Stromal cell of bone marrow (primary cell): ENCODE measurements at places on chromosomes 13 and 19.

- no peak for DNase-seq
These were observed 82.7 kb downstream of the SLC10A2 start for GRCh38 chr13:102983496-102983895.

- no peak for DNase-seq
These were observed 7.0 kb downstream of the GPR18 start for GRCh38 chr13:99250982-99251825.

DNA sequence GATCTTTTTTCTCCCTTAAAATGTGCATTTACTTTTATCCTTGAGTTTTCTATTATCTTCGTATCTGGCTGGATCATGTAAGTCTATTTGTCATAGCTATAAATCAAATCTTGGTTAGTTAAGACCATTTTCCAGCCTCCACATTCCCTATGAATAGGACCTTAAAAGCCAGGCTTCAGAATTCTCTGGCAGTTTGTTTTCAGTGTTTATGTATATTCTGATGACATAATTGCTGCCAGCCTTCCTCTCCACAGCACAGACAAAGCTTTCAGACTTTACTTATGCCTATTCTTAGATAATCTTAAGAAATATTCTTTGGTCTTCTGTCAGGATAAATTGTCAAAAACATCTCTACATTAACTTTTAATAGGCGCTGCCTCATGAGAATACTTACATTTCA, 870.8 kb upstream of the SPRY2 start:
- DNase-seq: no peak

DNA sequence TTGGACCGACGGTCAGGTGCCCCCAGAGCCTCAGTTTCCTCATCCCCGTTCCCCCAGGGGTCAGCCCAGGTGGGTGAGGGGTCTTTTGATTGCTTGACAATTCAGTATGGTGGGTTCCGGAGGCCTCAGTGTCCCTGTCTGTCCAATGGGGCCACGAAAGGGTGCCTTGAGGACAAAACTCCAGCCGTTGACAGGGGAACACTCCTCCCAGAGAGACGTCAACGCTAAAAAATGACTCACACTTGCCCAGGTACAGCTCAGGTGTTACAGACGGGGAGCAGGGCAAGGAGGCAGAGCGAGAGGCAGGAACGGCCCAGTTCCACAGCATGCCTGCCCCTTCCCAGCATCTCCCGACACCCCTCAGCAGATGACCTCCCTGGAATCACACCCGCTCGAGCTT, 1.8 kb downstream of the TNFAIP8L1 start:
- no peak for DNase-seq

GRCh38 chr19:13097033-13097462, 5.6 kb downstream of the LYL1 start:
- DNase-seq: no peak

DNA sequence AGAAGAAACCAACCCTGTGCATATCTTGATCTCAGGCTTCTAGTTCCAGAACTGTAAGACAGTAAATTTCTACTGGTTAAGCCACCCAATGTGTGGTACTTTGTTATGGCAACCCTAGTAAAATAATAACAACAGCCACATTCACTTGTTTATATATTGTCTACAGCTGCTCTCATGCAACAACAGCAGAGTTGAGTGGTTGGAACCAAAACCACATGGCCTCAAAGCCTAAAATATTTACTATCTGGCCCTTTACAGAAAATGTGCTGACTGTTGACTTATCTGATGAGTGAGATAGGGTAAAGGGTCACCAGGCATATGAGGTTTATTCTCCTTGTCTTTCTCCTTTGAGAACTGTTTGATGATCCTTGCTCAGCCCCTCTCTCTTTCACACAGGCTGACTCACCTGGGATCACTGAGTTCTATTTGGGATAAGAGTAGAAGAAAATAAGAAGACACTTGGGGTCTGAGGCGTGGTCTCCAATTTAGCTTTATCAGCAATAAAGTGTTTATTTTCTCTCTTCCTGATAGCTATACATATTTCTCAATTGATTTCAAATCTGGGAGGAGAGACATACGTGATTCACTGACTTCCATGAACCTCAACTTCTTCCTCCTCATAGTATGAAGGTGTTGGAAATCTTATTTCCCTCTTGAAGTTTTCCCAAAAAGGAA, 227.5 kb upstream of the STARD13 start:
- DNase-seq: no peak

DNA sequence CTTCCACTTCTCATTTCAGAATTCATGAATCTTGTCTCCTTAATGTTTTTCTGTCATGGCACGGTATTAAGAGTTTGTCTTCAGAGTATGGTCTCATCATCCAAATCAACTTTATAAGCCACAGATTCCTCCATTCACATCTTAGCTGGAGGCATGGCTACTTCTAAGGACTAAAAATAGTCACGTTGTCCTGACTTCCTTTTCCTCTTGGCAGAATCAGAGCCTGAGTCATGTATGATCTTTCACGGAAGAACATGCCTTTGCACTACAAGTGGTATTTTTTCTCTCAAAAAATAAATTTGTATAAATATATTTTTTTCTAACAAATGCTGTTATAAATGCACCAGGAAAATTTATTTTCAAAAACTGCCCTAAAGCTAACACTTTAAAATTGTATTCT, 71.4 kb downstream of the ALOX5AP start:
- peak; percentile 74 for DNase-seq

GRCh38 chr13:31413516-31413915, 213.7 kb downstream of the B3GLCT start:
- no peak for DNase-seq

GRCh38 chr13:113954046-113954835, 19.6 kb downstream of the C13orf46 start:
- DNase-seq: no peak

- no peak for DNase-seq
These were observed at the start of gene MBOAT7 for GRCh38 chr19:54189145-54189734. TSS of gene MBOAT7 (minus strand) at chr19:54189580. CDS start at chr19:54188508, 1,072 bp downstream.

DNA sequence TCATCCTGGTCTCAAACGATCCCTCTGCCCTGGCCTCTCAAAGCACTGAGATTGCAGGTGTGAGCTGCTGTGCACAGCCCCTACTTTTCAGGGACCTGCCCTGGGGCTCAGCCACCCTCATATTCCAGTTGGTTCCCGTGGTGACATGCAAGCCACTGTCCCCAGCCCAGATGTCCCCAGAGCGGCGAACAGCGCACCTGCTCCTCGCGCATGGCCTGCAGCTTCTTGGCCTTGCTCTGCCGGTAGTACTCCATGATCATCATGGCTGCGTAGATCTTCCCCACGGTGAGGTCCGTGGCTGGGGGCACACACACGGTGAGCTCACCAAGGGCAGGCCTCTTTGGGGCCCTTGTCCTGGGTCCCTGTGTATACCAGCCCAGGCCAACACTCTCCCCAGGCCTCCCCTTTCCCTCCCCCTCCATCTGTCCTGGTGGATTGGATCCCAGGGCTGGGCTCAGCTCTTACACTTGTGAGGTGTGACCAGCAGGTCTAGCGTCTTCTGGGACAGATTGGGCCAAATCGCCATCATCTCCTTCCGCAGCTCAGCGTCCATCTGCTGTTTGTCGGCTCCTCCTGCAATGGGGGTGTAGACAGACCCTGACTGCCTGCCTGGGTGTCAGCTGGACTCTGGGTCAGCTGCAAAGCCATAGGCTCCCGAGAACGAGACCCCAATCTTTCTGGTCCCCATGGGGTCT, 64.0 kb downstream of the IER2 start:
- DNase-seq: no peak

GRCh38 chr19:46840498-46840942, 10.1 kb downstream of the AP2S1 start:
- DNase-seq: no peak

- no peak for DNase-seq
These were observed 236.9 kb downstream of the SLITRK6 start for GRCh38 chr13:85562282-85562681.

DNA sequence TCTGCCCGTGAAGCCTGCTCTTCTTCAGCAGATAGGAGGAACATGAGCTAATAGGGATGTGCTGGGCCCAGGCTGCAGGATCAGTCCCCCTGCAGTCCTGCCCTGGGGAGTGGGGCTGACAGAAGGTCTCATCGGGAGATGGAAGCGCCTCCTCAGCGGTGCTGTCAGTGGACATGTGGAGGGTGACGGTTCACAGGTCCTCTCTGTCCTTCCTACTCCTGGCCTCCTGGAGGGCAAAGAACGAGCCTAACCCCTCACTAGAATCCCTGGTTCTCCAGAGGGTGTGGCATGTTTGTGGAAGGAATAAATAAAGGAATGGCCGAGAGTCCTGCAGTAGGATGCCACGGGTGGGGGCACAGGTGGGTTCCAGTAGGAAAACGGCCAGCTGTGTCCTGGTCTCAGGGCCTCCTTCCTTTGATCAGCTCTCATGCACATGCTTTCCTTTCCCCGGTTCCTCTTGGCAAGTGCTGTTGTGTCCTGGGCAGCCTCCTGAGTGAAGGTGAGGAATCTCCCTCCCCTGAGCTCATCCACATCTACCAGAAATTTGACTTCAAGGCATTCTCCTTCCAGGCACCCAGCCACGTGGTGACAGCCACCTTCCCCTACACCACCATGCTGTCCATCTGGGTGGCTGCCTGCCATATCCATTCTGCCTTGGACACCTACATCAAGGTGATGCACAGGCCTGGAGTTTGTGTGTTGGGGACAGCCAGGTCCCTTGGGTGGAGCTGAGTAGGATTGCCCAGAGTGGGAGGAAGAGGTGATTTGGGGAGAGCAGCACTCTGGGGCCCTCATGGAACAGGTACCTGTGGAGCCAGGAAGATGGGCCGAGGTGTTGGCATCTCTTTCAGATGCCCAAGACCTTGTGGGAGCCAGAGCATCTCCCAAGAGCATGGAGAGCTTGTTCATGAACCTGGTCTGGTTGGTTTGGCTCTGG, 28.6 kb upstream of the ZNF492 start:
- no peak for DNase-seq

DNA sequence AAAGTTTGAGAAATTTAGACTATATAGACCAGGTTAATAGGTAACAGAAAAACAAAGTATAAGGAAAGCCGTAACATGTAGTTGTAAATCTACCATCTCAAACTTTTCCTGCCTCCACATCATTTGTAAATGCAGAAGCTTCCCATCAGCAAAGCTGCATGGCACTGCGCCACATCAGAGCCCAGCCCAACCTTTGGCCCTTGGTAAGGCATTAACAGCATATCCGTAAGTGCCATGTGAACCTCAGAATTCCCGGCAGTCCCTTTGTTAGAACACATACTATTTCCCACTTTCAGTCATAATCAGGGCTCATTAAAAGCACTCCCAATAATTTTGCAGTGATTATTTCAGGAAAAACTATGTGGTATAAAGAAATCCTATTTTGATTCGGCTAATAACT, 51.6 kb downstream of the MPHOSPH8 start:
- DNase-seq: no peak

GRCh38 chr13:71967990-71968389, 101.0 kb upstream of the DACH1 start:
- no peak for DNase-seq

GRCh38 chr19:6677495-6677882, 7.5 kb upstream of the TNFSF14 start:
- no peak for DNase-seq

GRCh38 chr19:43574424-43575155, 737 bp downstream of the XRCC1 start:
- no peak for DNase-seq
